ENCODE measurements at places on chromosomes 5 and 9.

DNA sequence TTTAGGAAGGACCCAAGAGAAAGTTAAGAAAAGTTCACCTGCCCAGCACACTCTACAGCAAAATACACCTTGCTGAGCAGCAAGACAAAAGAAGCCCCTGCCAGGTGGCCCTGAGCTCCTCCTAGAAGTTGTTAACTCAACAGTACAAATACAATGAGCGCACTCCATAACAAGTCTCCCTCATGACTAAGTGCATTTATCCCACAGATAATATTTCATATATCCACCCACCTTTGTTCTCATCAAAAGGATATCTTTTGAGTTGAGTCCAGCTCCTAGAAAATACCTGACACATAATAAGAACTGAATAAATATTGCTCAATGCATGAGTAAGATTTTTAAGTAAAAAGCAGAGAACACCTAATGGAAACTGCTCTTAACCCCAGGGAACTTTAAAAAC lies 73.3 kb downstream of the ABCA1 start:
- DNase-seq = no peak

DNA sequence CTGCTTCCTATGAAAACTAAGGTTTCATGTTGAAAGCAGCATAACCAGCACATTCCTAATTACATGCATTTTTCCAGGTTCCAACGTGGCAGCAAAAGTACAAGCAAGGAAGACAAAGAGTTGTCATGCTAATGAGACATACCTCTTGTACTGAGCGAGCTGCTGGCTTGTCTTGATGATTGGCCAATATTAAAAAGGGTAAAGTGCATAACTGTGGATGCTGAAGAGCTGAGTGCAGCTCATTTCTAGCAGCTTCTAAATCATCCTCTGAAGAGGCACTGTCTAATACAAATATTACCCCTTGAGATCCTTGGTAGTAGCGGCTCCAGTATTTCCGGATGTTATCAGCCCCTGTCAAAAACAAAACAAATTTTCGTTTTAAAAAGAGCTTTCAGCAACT lies 197.3 kb downstream of the ARL15 start:
- DNase-seq = no peak

DNA sequence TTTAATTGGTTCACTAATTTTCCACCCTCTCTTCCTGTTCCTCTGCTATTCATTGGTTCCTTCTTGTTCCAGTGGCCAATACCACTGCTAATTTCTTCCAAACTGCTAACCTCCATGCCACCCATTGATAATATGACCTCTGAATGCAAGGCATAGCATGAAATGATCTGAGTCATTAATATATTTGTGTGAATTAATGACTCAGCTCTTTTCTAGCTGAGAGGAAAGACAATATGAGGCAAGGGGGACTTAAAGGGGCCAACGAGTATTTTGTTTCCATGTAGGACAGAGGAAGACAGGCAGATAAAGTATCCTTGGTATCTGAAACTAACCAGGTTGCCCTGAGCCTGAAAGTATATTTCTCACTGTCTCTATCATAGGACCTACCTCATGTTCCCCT lies 154.3 kb upstream of the BRINP1 start:
- DNase-seq = no peak

- DNase-seq = no peak
Observed at GRCh38 chr5:172624996-172625964, 15.8 kb upstream of the NEURL1B start.

DNA sequence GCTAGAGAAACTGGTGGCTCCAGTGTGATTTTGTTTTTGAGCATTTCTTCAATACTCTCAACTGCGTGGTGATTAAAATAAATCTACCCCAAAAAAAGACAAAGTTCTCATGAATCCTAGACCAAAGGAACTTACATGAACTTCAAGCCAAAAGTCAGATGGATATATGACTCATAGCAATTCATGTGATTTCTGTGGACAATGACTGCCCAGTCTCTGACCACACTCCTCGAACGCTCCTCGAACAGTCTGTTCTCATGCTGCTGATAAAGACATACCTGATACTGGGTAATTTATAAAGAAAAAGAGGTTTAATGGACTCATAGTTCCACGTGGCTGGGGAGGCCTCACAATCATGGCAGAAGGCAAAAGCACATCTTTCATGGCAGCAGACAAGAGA lies 46.4 kb upstream of the CEP78 start:
- no peak for DNase-seq

DNA sequence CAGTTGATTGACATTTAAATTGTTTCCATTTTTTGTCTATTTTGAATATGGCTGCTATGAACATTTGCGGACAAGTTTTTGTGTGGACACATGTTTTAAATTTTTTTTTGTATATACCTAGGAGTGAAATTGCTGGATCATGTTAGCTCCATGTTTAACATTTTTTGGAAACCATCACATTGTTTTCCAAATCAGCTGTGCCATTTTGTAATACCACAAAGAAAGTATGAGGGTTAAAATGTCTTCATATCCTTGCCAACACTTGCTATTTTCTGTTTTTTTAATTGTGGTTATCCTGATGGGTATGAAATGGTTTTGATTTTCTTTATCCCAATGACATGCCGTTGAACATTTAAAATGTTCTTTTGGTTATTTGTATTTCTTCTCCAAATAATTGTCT lies 52.1 kb downstream of the CARTPT start:
- DNase-seq = no peak

GRCh38 chr5:114243281-114243971 lies 118.4 kb upstream of the KCNN2 start:
- no peak for DNase-seq

GRCh38 chr5:97193355-97193688 lies 10.3 kb upstream of the RIOK2 start:
- DNase-seq = no peak

GRCh38 chr9:37968228-37968701 lies 64.3 kb upstream of the SLC25A51 start:
- no peak for DNase-seq

- no peak for DNase-seq
Observed at GRCh38 chr5:119275146-119275545, 80.7 kb upstream of the TNFAIP8 start.

Data from KG1 (cell line).